ENCODE measurements at places on chromosomes 2 and 18. TPM values are rescaled to one million over a fixed set of nuclear protein-coding genes. Genes with fewer than 3 reads are reported as not detected.

Gene CPLX4
- total RNA-seq: not detected

Gene BIN1
- total RNA-seq: 46.3 TPM

Gene CABYR
- 0.48 TPM for total RNA-seq

Gene SULT1C2
- 0.52 TPM for total RNA-seq

Gene VAMP5
- 39.3 TPM for total RNA-seq

Gene SLC30A3
- 0.12 TPM for total RNA-seq

Gene NEU4
- total RNA-seq: 41.4 TPM

Gene NOL4
- total RNA-seq: 2.0 TPM

Gene NTSR2
- not detected for total RNA-seq

Gene RAB12
- total RNA-seq: 48.2 TPM

Gene MOCOS
- 3.3 TPM for total RNA-seq

Measured in mucosa of descending colon (tissue), 3 donors.